ENCODE measurements at places on chromosomes 11 and 22.

GRCh38 chr11:5596607-5597201, at the start of gene TRIM6:
Gene TRIM6, plus strand, starts transcription at chr11:5596637. Its CDS starts 261 bp downstream, at chr11:5596898.
- DNase-seq, result no peak

DNA sequence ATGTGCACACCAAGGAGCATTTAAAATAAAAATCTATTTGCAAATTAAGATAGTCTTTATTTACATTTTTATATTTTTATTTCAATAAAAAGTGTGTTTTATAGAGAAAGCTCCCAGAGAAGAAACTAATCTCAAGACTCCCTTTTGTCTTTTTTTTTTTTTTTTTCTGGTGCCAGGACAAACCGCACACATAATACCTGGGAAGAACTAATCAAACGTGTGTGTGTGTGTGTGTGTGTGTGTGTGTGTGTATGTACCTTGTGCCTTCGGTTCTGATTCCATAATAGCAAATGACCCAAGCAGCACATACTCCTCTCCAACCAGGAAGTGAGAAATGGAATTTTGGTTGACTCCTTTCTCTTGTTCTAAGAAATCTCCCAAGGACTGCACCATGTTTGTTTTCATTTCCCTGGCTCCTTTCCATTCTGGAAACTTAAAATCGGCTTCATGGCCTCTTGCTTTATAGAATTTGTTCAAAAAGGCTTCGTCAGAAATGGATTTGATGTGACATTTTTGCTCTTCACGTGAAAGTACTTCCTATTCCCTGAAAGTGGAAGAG, 65.3 kb downstream of the ST3GAL4 start:
- no peak for DNase-seq

DNA sequence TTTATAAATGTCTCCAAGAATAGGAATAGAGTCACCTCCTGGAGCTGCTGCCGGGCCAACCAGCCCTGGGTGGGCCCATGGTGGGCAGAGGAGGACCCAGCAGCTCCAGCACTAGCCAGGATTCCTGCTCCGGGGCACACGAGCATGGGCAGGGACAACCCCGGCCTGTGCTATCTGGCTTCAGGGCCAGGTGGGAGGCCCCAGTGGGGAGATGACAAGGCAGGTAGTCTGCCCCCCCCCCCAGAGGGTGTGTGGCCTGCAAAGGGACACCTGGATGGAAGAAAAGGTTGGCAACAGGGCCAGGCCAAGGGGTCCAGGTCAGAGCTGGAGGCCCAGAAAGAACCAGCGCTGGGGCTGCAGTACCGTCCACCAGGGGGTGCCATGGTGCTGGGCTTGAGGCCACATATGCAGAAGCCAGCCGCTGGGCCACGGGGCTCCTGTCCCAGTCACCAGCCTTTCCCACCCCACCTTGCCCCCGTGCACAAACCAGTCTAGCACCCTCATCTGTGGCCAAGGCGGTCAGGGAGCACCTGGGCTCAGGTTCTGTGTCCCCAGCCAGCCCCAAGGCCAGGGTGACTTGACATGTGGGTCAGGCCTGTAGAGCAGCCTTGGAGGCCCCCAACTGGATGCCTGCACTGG, 3.4 kb downstream of the TSPAN32 start:
- DNase-seq, result no peak

- no peak for DNase-seq
Measured at GRCh38 chr11:64356498-64357411, 2.2 kb upstream of the RPS6KA4 start.

GRCh38 chr11:117020869-117021564, 77.2 kb downstream of the SIK3 start:
- DNase-seq, result no peak

GRCh38 chr11:37449146-37449545, 851.1 kb upstream of the RAG2 start:
- no peak for DNase-seq

GRCh38 chr11:122729139-122729538, 73.6 kb downstream of the UBASH3B start:
- DNase-seq, result no peak

GRCh38 chr11:58654908-58655296, 32.4 kb downstream of the CNTF start:
- no peak for DNase-seq

GRCh38 chr11:114147375-114148012, 88.0 kb downstream of the ZBTB16 start:
- no peak for DNase-seq

DNA sequence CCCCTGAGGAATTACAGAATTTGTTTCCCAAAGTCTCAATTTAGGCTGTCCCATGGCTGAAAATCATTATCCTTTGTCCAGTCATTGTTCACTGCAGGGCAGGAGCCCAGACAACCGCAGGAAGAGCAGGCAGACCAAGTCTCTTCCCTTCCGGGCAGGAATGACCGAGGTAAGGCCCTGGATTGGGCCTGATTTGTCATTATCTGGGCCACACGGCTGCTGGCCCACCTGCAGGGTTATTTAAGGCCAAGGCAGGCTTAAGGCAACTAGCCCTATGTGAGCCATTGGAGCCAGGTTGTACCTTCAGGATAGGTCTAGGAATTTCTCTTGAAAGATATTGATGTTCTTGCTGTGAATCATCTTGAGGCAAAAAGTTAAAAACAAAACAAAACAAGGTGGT, 9.7 kb upstream of the IL10RA start:
- no peak for DNase-seq
